ENCODE measurements at places on chromosomes 1 and 21.

DNA sequence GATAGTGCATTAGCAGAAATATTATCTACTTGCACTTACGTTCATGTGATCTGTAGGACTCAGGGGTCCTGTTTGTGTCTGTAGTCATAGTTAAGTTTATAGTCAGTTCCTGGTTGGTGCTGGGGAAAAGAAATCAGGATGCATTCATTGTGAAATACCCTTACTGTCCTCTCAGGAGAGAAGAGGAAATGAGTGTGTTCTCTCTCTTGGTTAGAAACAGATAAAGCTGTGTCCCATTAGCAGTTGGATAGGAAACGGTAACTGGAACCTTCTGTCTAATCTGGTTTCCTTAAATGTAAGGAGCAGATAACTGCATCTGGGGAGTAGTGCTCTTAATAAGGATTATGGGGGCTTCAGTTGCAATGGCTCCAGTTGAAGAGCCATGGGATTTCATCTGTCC lies 8.9 kb downstream of the SDCCAG8 start:
- no peak for DNase-seq

GRCh38 chr1:65002508-65003315 lies 36.4 kb upstream of the JAK1 start:
- DNase-seq: peak; percentile 49

GRCh38 chr1:246214708-246215509 lies 292.2 kb downstream of the SMYD3 start:
- DNase-seq: no peak

DNA sequence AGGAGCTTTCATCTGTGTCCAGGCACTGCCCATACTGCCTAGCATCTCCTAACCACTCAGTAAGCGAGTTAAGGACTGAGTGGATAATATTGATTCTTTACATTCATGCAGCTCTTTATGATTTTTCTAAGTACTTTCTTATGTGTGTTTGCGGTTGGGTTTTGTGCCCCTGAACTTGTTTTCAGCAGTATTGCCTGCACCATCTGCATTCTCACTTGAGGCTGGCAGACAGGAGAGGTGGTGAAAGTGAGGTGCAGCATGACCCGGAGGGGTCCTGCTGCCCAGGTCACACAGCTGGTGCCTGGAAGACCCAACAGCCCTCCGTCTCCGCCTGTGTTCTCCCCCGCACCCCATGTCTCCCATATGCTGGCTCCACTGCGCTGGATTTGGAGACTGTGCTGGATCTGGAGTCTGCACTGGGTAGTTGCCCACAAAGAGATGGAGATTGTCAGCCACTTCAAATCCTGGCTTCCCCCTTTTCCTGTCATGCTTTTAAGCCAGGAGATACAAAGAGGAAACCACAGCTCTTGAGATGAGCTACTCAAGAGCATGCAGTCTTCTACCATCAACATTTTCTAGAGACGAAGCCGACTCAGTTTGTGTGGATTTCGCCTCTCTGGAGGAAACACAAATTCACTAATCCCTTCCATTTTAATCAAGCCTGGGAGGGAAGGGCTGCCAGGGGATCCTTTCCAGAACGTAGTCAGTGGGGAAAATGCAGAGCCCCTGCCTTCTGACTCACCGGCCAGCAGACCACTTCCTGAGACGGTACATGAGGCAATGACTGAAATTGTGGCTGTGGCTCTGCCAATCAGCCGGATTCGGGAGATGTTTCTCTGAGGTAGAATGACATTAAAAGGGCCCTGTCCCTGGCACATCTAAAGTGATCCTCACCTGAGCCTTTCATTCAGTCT lies 71.7 kb upstream of the ANGPTL1 start:
- DNase-seq: no peak

GRCh38 chr1:39488793-39489566 lies 2.5 kb upstream of the BMP8A start:
- no peak for DNase-seq

GRCh38 chr1:2499986-2500596 lies 24.0 kb downstream of the PLCH2 start:
- DNase-seq: no peak

GRCh38 chr1:32040711-32041110 lies 27.0 kb downstream of the KHDRBS1 start:
- DNase-seq: no peak

- DNase-seq: no peak
These were observed 19.4 kb downstream of the URB2 start for GRCh38 chr1:229645324-229645993.

DNA sequence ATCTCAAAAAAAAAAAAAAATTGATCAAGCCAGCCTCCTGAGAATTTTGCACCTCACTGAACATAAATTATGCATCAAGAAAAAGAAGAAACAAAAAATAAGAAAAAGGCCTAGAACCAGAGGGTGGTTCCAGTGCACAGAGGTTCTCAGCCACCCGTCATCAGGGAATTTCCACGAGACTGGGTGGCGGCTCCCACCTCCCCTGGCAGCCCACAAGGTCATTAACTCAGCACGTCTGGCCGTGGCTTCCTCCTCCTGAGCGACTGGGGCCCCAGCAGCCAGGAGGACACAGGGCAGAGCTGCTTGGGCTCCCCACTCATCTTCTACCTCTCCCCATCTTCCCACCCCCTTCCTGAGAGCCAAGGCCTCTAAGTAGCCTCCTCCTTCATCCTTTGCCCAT lies 15.7 kb upstream of the TMEM51 start:
- DNase-seq: no peak

DNA sequence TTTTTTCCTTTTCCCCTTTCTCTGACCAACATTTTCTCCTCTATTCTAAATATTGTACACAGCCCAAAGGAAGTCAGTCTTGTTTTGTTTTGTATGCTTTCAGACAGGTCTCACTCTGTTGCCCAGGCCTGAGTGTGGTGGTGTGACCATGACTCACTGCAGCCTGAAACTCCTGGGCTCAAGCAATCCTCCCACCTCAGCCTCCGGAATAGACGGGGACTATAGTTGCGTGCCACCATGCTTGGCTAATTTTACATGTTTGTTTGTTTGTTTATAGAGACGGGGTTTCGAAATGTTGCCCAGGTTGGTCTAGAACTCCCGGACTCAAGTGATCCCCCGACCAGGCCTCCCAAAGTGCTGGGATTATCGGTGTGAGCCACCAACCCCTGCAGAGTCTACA lies 72.8 kb downstream of the NRIP1 start:
- DNase-seq: no peak

GRCh38 chr1:56222914-56223540 lies 356.3 kb downstream of the PLPP3 start:
- DNase-seq: no peak

- DNase-seq: no peak
These were observed 1282.6 kb downstream of the NCAM2 start for GRCh38 chr21:22280851-22281250.
